ENCODE measurements at places on chromosomes 5 and 9. TPM values are rescaled to one million over a fixed set of nuclear protein-coding genes. Genes with fewer than 3 reads are reported as not detected.

TMEM215 gene
- 0.06 TPM for total RNA-seq

C9orf50 gene
- not detected for total RNA-seq

ANKRD34B gene
- total RNA-seq: not detected

DPM2 gene
- 9.8 TPM for total RNA-seq

GRCh38 chr5:91151947-91152346 lies 231.2 kb downstream of the ARRDC3 start:
- DNase-seq: no peak
- H3K36me3 ChIP-seq: no peaks in the 10 kb centered on the region
- H3K4me1 ChIP-seq: peaks cover 14% of the 10 kb centered on the region

- H3K27me3 ChIP-seq: no peaks in the 10 kb centered on the region
- peaks cover 100% of the 10 kb centered on the region for H3K4me1 ChIP-seq
- no peak for DNase-seq
- H3K27ac ChIP-seq: no peak overlapping the region
Measured at GRCh38 chr9:134355158-134355557, 28.9 kb downstream of the RXRA start.

Measured in esophagus muscularis mucosa (tissue), 4 donors.